ENCODE measurements at places on chromosomes 3 and 15.

GRCh38 chr3:113556946-113557335 lies 24.6 kb downstream of the SIDT1 start:
- no peak for DNase-seq

DNA sequence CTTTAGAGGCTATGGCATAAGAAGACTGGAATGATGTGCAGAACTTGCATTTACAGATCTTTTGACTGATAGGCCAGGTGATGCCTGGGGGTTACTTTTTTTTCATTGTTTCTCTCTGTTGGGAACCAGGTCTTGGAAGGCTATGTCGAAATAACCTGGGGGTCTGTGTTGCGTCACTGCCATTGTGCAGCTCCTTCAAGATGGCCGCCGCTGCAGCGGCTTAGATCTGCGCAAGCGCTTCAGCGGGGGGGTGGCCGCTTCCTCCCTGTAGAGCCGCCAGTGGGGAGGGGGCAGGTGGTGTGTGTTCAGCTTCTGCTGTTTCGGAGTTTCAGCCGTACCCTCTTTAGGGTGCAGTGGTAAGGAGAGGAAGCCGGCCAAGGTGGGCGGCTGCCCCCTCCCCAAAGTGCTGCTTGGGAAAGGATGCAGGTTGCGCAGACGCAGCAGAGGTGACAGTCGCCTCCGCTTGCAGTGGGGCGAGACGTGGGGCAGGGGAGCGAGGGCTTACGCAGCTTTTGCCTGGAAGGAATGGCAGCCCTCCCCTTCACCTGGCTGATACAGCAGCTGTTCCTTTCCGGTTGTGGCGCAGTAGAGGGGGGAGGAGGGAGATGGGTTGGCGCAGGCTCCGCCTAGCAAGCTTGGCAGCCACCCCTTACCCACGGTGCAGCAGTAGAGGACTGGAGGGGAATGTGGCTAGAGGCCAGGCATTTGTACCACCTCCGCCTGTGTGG lies 1.5 kb downstream of the SNRPN start:
- DNase-seq = peak; percentile 60

DNA sequence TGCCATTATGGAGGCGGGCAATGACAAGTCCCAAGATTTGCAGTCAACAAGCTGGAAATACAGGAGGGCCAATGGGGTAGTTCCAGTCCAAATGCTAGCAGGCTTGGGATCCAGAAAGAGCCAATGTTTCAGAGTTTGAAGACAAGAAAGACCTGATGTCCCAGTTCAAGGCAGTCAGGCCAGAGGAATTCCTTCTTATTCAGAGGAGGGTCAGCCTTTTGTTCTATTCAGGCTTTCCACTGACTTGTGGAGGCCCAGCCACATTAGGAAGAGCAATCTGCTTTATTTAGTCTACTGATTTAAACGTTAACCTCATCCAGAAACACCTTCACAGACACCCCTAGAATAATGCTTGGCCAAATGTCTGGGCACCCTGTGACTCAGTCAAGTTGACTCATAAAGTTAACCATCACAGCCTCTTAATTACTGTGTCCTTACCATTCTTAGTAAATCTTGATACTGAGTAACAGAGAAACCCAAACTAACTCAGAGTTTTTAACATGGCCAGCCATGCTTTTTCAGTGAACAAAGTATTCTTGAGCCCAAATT lies 50.9 kb upstream of the NPHP3 start:
- DNase-seq = peak; percentile 8

- peak; percentile 0 for DNase-seq
Measured at GRCh38 chr3:190811775-190812480, 50.6 kb downstream of the GMNC start.

DNA sequence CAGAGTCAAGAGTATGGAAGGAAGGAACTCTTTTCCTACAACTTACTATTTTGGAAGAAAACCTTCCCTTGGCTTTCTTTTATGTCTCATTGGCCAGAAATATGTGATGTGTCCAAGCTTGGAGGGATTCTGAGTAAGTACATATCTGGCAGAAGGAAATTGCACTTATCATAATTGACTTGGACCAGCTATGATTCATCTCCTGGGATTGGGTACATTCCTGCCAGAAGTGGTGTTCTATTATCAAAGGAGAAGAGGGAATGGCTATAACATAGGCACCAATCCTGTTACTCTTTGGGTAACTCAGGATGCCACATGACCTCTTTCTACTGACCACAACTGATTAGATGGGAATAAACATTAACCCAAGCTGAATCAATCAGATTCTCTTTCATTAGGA lies 13.5 kb upstream of the DAZL start:
- DNase-seq = peak; percentile 81

- DNase-seq = no peak
Measured at GRCh38 chr3:195227871-195228270, 43.1 kb downstream of the XXYLT1 start.

GRCh38 chr3:156260331-156260730 lies 140.0 kb downstream of the KCNAB1 start:
- no peak for DNase-seq
